ENCODE measurements at places on chromosomes 13 and 19.
A peak's percentile ranks its signal among the peaks of the same experiment; 100 is the strongest.

GRCh38 chr13:24564881-24565280 lies 52.3 kb upstream of the PARP4 start:
- DNase-seq, result no peak

GRCh38 chr19:51124729-51125128 lies at the start of gene SIGLEC9:
Gene SIGLEC9 (plus strand): TSS chr19:51124906. CDS start chr19:51124975, 69 bp downstream.
- no peak for DNase-seq

- no peak for DNase-seq
Observed at GRCh38 chr19:30054210-30054609, 112.2 kb downstream of the URI1 start.

- DNase-seq, result no peak
Observed at GRCh38 chr13:101930331-101930730, 471.5 kb downstream of the FGF14 start.

- no peak for DNase-seq
Observed at GRCh38 chr19:47272448-47273312, 2.0 kb upstream of the INAFM1 start.

- DNase-seq, result peak; percentile 9
Observed at GRCh38 chr19:35484252-35485036, 5.8 kb downstream of the KRTDAP start.

DNA sequence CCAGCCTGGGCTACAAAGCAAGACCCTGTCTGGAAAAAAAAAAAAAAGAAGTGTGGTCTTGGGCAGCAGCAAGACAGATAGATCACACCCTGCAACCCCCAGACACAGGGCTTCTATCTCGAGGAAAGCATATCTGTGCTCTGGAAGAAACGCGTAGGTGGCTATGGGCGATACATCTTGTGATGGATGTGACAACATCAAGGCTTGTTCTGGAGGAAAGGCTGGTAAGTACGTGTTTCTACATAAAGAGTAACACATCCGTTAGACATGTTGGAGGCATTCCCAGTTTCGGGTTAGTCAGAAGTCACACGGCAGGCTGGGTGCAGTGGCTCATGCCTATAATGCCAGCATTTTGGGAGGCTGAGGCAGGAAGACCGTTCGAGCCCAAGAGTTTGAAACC lies 6.6 kb upstream of the DHDH start:
- peak; percentile 98 for DNase-seq

GRCh38 chr19:47446534-47447469 lies 24.9 kb downstream of the SLC8A2 start:
- DNase-seq, result peak; percentile 26

DNA sequence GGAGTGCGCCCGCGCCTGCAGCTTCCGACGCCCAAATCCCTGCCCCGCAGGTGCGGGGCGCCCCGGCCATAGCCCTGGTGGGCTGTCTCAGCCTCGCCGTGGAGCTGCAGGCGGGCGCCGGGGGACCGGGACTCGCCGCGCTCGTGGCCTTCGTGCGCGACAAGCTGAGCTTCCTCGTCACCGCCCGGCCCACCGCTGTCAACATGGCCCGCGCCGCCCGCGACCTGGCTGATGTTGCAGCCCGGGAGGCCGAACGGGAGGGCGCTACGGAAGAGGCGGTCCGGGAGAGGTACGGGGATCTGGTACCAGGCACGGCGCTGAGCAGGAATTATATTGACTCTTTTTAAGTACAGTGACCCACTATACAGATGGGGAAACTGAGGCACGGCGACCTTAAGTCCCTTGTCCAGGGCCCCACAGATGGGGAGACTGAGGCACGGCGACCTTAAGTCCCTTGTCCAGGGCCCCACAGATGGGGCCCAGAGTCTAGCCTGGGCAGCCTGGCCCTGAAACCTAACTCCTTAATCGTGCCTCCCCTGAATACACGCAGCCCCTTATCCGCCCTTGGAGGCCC lies 586 bp downstream of the MRI1 start:
- DNase-seq, result peak; percentile 18
